ENCODE measurements at places on chromosomes 4 and X.

DNA sequence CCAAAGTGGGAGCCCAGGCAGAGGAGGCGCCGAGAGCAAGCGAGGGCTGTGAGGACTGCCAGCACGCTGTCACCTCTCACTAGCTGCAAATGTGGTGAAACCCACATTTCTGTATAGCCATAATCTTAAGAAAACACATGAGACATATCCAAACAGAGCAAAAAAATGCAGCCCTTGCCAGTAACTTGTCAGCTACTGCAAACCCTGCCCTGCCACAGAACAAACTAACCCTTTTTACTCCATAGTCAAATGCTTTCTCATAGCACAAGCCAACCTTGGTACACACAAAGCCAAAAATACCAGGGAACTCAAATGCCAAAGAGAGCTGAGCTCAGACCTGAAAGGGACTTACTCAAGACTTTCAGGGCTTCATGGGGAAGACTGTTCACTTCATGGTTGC, 14.9 kb upstream of the NXF3 start:
- DNase-seq, result no peak

- no peak for DNase-seq
Observed at GRCh38 chr4:156972379-156973015, 898 bp upstream of the PDGFC start.

DNA sequence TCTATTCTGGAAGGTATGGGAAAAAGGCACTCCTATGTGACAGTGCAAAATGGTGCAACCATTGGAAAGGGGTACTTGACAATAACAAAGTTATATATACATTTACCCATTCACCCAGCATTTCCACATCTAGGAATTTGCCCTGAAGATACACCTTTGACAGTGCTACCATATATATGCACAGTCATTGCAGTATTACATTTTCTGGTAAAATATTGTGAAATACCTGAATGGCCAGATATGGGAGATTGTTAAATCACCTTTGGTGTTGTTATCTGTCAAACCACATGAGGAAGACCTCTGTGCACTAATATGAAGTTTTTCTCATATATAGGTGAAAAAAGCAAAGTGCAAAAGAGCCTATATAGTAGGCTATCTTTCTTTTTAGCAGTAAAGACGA, 53.5 kb downstream of the SMAD1 start:
- no peak for DNase-seq

GRCh38 chr4:43586813-43587212, 694.3 kb downstream of the GRXCR1 start:
- no peak for DNase-seq

DNA sequence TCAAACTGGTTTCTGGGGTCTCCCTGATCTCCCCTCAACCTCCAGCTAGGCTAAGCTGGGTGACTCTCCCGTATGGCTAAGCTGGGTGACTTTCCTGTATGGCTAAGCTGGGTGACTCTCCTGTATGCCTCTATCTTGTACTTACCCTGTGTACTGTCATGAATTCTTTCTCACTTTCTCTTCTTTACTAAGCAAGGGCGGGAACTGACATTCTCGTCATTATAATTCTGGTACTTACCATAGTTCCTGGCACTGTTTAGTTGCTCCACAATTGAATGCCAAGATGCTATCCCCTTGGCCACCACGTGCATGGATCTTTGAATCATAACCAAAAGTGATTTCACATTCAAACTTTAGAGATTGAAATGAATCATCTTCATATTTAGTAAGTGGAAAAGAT, 8.8 kb downstream of the INTU start:
- DNase-seq, result no peak

- no peak for DNase-seq
Observed at GRCh38 chrX:132843363-132843762, 115.1 kb downstream of the HS6ST2 start.

DNA sequence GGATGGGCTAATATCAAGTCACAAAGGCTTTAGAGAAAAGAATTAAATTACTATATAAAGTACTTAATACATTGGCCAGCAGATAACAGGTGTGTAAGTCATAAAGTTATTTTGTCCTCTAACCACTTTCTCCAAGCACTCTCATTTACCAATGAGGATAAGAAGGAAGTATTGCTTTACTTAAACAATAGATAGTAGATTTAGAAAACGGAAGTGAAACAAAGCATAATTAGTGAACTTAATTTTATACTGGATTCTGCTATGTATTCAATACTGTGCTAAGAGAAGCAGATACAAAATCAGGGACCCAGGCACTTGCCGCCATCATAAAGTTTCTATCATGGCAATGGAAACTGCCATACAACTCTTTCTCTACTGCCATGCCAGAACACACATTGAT, 24.0 kb downstream of the AFM start:
- no peak for DNase-seq

DNA sequence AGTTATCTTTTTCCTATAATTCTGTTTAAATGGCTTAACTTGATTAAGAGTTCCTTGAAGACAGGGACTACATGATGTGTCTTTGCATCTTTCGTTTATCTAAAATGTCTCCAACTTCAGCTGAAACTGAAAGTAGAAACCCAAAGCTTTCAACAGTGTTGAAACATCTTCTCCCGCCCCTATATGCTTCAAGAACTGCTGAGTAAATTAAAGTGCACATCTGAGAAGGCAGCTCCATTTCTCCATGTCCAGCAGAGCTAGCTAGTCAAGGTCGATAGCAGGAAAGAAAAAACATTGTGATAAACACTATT, 185.7 kb upstream of the TBL1X start:
- DNase-seq, result no peak

- DNase-seq, result no peak
Observed at GRCh38 chrX:108442901-108443464, 3.3 kb downstream of the COL4A5 start.

- no peak for DNase-seq
Observed at GRCh38 chrX:66004928-66005829, 34.7 kb downstream of the VSIG4 start.

GRCh38 chr4:154616731-154617130, 4.3 kb upstream of the FGG start:
- DNase-seq, result no peak

DNA sequence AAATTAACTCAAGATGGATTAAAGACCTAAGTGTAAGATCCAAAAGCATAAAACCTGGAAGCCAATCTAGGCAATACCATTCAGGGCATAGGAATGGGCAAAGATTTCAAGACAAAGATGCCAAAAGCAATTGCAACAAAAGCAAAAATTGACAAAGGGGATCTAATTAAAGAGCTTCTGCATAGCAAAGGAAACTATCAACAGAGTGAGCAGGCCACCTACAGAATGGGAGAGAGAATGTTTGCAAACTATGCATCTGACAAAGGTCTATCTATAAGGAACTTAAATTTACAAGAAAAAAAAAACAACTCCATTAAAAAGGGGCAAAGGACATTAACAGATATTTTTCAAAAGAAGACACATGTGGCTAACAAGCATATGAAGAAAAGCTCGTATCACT, 171.9 kb downstream of the RAB28 start:
- DNase-seq, result no peak

- DNase-seq, result no peak
Observed at GRCh38 chr4:141771889-141772830, 135.8 kb downstream of the IL15 start.

- no peak for DNase-seq
Observed at GRCh38 chr4:56783986-56784385, 37.5 kb downstream of the SPINK2 start.

GRCh38 chr4:158811704-158812103, 42.9 kb downstream of the FNIP2 start:
- peak; percentile 20 for DNase-seq

- no peak for DNase-seq
Observed at GRCh38 chrX:120561634-120562568, 1.1 kb upstream of the CUL4B start.
